ENCODE measurements at places on chromosomes 2 and 18. TPM values are rescaled to one million over a fixed set of nuclear protein-coding genes. Genes with fewer than 3 reads are reported as not detected.

The CAMKMT gene
- 9.1 TPM for total RNA-seq

The CNDP1 gene
- not detected for total RNA-seq

The SERPINB4 gene
- not detected for total RNA-seq

The ERLEC1 gene
- 81.8 TPM for total RNA-seq

The PROKR1 gene
- not detected for total RNA-seq

The CPS1 gene
- total RNA-seq: 25.3 TPM

The GBX2 gene
- not detected for total RNA-seq

The ZNF804A gene
- total RNA-seq: 0.12 TPM
